ENCODE measurements at places on chromosomes 6 and 20.

DNA sequence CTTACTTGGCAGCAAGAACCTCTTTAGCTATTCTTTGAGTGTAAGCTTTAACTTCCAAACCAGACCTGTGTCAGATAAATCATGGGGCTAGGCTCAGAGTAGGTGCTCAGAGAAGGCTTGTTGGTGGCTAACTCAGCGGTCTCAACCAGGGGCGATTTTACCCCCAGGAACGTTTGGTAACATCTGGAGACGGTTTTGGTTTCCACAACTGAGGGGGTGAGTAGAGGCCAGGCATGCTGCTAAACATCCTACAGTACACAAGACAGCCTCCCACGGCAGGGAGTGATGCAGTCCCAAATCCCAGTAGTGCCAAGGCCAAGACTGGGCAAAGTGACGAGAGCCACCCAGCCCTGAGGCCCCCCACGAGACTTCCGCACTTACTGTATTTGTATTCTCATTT lies 59.2 kb downstream of the RAB44 start:
- no peak for DNase-seq

- DNase-seq, result no peak
Measured at GRCh38 chr20:31919410-31920155, 32.3 kb downstream of the PDRG1 start.

GRCh38 chr6:147691446-147691845 lies 183.0 kb downstream of the SAMD5 start:
- DNase-seq, result no peak

- no peak for DNase-seq
Measured at GRCh38 chr20:32440758-32441078, 82.6 kb downstream of the ASXL1 start.

- DNase-seq, result no peak
Measured at GRCh38 chr20:39886650-39887190, 802.3 kb downstream of the MAFB start.

GRCh38 chr6:3263096-3263495 lies 4.3 kb downstream of the PSMG4 start:
- no peak for DNase-seq
